Activated CD4-positive, alpha-beta T cell treated with anti-CD3 and anti-CD28 coated beads for 36 hours (primary cell): ENCODE measurements at places on chromosomes 5 and 9. TPM values are rescaled to one million over a fixed set of nuclear protein-coding genes. Genes with fewer than 3 reads are reported as not detected.

DNA sequence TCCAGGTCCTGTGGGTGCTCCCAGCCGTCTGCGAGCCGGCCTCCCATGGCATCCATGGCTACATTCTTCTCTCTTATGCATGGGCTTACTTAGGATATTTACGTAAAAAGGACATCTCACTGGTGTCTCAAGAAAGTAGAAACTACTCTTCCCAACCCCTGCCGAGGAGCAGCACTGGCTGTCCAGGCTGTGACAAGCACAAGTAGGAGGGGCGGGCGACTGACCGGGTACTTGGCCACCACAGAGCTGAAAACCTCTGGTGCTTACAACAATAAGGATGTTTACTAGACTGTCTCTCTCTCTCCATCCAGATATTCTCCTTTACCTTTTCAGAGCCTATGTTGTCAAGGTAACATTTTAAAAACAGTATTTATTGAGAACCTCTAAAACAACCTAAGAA is 56.3 kb upstream of the TBC1D9B start:
- DNase-seq: no peak

DNA sequence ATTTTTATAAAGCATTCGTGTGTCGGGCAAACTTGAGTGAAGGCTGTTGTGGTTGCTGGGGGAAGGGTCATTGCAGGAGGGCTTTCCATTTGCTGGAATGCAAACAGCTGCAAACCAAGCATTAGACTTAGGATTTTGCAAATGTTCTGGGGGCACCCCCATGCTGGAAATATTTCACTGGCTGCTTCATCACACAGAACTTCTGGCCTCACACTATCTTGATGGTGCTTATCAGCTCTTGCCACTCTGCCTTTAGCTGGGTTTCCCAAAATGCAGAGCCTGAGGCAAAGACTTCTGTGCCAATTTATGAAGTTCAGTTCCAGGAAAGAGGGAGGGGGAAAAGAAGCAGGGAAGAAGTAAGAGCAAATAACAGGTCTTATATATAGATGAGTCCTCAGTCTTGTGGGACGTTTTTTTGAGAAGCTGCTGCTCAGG is 8.6 kb upstream of the COL15A1 start:
- DNase-seq: no peak

GRCh38 chr5:16574789-16575721 is 41.7 kb downstream of the RETREG1 start:
- DNase-seq: peak; percentile 32

Gene GABRA6
- not detected for total RNA-seq

GRCh38 chr5:132024789-132025402 is 13.4 kb upstream of the ACSL6 start:
- DNase-seq: no peak

- DNase-seq: peak; percentile 35
These were observed 26.8 kb downstream of the IRF1 start for GRCh38 chr5:132463811-132464155.

GRCh38 chr9:111621895-111622480 is 9.1 kb upstream of the DNAJC25 start:
- DNase-seq: peak; percentile 52

GRCh38 chr9:8613346-8613825 is 813.8 kb upstream of the DMAC1 start:
- DNase-seq: no peak

- DNase-seq: no peak
These were observed 199.8 kb downstream of the GRIA1 start for GRCh38 chr5:153690236-153690635.

DNA sequence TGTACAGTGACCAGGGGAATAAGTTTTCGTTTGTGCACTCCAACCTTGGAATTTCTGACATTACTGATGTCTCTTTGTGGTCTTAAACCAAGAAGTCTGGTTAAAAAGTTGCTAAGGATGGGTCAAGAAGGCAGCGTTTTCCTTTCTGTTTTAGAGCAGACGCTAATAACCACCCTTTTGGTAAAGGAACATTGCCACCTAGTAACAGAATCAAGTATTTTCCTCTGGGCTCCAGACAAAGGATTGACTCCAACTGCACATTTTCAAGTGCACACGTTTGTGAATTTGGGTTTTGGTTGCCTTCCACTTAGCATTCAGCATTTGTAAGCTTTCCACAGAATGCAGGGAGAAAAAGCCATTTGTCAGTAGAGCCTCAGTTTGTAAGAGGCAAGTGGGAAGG is 22.2 kb upstream of the CEP78 start:
- no peak for DNase-seq

DNA sequence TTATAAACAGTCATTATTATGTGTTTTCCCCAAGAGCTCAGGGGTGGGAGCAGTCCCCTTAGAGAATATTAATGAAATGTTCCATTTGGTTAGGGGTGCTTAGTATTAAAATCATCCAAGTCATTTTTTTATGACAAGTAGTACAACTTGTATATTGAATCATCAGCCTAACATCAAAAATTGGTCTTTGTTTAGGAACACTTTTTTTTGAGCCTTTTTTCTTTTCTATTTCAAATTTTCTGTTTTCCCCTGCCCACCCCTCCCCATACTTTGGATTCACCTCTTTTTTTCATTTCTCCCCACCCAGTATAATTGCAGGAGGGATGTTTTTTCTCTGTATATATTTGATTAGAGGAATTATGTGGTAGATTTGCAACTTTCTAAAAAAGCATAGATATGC is 25.8 kb downstream of the RBM27 start:
- no peak for DNase-seq

Gene IL13
- 3.9 TPM for total RNA-seq

Gene IFNB1
- total RNA-seq: 2.2 TPM
